ENCODE measurements at places on chromosomes 7 and 10.

- no peak for DNase-seq
These were observed 4.7 kb downstream of the SUFU start for GRCh38 chr10:102508506-102508905.

- DNase-seq = no peak
These were observed 31.1 kb downstream of the NET1 start for GRCh38 chr10:5443429-5443828.

- DNase-seq = peak; percentile 88
These were observed 64.2 kb downstream of the DIP2C start for GRCh38 chr10:625333-625696.

DNA sequence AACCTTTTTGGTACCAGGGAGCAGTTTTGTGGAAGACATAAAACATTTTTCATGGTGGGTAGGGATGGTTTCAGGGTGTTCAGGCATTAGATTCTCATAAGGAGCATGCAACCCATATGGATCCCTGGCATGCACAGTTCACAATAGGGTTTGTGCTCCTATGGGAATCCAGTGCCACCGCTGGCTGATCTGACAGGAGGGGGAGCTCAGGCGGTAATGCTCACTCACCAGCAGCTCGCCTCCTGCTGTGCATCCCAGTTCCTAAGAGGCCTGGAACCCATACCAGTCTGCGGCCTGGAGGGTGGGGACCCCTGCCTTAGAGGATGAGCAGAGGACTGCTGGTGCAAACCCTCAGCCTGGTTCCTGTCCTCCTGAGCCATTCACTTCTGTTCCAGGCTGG lies 561.7 kb downstream of the SDK1 start:
- no peak for DNase-seq

DNA sequence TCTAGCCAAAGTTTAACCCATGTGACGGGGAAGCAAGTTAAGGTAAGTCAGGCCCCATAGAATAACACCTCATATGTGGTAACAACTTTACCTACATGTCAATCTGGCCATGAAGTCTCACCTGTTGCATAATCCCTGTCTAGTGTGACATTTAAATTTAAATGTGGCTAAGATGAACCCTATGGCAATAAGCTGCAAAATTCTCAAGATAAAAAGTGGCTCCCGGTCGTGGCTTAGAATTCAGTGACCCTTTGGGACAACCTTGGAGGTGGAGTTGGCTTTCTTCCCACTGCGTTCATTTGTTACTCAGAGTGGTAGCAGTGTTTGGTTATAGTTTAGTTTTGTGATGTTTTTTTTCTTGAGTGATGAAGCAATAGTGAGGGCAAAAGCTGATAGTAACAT lies 90.6 kb downstream of the ARID5B start:
- DNase-seq = no peak

GRCh38 chr10:132064771-132065437 lies 842 bp upstream of the JAKMIP3 start:
- no peak for DNase-seq

DNA sequence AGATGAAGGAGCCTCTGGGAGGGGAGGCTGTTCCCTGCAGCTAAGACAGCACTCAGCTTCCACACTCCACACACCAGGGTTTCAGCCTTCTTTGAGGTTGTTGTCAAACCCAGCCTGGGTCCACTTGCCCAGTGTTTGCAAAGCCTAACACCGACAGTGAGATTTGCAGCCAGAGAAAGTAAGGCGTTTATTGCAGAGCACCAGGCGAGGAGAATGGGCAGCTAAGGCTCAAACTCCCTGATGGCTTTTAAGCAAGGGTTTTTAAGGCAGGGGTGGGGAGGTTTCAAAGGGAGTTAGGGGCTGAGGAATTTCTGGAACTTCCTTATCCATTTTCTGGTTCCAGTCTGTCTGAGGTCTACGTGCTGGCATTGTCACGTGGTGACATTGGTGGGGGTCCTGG lies 4.7 kb upstream of the ZNF775 start:
- no peak for DNase-seq

DNA sequence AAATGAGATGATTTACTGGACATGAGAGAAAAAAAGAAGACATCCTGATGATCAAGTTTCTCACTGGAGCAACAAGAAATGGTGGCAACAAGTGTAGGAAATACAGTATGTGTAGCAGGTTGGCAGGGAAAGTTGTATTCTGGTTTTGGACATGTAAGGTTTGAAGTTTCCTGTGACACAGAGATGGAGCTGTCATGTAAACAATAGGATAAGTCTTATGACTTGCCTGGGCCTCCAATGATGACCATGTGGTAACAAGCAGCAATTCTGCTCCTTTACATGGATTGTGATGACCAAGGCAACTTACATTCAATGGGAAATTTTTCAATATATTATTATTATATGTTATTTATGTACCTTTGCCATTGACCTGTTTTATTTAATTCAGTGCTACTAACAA lies 125.4 kb downstream of the KMT2E start:
- DNase-seq = no peak

DNA sequence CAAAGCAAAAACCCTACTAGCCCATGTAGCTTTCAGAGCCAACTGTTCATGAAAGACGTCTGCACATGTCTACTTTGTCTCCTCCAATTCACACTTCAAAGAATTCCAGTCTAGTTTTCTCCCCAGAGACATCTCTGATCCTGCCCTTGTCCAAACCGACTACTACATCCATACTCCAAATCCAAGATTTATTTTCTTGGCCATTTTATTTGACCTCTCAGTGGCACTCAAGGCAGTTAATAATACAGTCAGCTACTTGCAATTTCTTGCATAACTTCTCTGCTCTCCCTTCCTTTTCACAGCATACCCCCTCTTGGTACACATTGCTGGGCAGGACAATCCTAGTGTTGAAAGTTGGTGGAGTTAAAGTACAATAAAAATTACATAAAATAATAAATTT lies 170.9 kb upstream of the INHBA start:
- no peak for DNase-seq

DNA sequence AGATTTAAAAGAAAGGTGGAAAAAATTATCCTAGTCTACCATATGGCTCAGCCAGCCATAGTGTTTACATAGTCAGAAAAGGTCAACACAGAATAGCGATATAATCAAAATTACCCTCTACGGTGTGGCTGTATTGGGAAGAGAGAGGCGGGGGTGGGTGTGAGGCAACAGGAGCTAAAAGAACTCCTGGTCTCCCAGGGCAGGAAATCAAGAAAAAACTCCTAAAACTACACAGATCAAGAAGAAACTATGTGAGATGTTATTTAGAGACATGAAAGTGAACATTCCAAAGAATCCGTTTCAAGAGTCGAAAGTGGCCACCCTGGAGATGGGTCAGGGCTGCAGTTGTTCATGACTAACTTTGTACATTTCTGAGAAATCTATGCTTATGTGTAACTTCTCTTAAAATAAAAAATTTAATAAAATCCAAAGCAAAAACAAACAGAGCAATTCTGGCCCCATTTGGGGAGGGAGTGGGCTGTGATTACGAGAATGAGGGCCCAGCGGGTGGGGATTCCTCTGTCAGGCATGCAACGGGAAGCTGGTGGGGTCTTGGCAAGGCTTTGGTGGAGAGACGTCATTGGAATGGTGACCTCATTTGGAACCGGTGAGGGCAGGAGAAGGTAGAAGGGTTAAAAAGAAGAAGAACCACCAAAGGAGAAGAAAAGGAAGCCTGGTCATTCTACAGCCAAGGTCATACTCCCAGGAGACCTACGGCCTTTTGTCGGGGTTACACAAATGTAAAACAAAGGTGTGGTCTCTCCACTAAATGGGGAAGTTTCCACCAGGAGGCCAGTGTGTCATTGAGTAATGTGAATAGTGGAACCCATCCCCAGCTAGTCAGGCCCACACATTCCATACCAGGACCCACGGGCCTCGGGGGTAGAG lies 71.2 kb upstream of the DUSP5 start:
- DNase-seq = no peak

DNA sequence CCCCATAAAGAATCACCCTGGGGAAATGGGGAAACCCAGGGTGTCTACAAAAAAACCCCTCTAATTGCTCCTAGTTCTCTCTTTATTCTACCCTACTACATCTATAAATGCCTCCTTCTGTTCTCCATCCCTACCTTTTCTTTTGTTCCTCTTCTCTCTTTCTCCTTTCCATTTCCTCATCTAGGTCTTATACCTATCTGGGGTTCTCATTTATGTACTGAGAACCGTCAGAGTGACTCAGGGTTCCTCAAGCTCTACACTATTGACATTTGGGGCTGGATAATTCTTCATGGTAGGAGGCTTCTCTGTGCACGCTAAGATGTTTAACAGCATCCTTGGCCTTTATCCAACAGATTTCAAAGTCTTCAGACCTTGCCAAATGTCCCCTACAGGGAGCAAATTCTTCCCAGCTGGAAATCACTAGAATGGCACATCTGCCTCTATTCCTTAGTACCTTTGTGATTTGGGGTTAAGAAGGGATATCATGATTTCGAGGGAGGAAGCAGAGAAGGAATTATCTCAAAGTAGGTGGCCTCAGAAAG lies 137.4 kb upstream of the PTN start:
- no peak for DNase-seq

GRCh38 chr10:76899490-76899889 lies 738.1 kb downstream of the KCNMA1 start:
- no peak for DNase-seq

DNA sequence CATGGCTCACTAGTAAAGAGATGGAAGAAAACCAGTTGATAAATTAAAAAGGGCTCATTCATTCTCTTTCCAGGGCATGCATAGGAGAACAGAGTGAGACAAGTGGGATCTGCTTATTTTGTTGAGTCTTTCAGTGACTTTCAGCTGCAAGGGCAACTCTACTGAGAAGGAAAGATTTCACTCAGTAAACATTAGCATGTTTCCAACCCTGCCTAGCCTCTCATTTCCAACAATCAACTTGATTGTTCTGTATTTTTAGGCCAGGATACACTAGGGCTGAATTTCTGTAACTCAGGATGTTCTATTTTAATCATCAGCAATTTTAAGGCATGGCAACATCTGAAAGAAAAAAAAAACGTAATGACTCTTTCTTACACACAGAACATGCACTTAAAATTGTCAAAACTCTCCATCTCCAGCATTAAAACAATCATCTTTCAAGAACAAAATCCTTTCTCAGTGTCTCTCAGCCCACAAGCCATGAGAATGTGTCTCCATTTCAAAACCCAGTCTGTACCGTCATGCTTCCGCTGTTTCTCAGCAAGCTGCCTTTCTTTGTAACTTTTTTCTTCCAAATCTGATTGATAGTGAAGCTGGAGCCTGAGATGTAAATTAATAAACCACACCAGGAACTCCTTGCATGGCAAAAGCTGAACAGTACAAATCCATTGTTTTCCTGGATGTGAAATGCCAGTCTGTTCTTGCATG lies 147.2 kb upstream of the KLF14 start:
- DNase-seq = no peak

DNA sequence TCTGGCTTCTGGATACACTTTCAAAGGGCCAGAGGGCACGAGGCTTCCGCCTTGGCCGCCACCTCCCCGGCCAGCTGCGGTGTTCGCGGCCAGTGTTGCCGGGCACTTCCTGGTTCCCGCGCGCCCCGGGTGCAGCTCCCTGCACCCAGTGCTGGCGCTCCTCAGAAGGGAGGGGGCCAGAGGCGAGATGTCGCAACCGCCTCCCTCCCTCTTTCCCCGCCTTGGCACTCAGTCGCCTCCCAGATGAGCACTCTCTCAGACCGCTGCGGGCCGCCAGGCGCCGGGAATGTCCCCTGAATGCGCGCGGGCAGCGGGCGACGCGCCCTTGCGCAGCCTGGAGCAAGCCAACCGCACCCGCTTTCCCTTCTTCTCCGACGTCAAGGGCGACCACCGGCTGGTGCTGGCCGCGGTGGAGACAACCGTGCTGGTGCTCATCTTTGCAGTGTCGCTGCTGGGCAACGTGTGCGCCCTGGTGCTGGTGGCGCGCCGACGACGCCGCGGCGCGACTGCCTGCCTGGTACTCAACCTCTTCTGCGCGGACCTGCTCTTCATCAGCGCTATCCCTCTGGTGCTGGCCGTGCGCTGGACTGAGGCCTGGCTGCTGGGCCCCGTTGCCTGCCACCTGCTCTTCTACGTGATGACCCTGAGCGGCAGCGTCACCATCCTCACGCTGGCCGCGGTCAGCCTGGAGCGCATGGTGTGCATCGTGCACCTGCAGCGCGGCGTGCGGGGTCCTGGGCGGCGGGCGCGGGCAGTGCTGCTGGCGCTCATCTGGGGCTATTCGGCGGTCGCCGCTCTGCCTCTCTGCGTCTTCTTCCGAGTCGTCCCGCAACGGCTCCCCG lies at the start of gene FFAR4:
Gene FFAR4, plus strand, starts transcription at position 231 of the 842 bp plus-strand sequence. Its CDS starts 56 bp downstream, at position 287.
- DNase-seq = no peak

DNA sequence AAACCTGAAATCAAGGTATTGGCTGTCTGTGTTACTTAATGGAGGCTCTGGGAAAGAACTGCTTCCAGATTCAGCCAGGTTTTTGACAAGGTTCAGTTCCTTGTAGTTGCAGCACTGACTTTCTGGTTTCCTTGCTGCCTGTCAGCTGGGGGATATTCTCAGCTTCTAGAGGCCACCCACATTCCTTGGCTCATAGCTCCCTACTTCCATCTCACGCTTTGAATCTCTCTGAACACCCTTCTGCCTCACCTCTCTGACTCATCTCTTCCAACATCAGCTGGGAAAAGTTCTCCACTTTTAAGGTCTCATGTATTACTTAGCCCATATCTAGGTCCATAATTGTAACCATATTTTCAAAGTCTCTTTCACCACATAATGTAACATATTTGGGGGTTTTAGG lies 22.9 kb upstream of the GPR22 start:
- no peak for DNase-seq

DNA sequence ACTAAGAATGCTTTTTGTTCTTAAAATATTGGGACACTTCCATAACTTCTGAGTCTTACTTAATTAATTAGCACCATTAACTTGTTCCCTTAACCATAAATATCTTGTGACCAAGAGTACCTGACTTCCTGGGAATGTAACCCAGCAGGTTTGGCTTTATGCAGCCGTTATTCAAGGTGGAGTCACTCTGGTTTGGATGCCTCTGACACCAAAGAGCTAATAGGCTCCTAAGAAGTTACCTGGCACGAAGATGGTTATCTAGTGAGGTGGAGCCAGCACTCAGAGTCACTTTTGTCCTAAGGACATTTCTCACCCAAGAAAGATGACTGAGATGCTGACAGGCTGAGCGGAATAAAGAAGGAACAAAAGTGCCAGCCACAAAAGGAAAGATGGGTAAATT lies 172.3 kb downstream of the C1GALT1 start:
- DNase-seq = no peak

DNA sequence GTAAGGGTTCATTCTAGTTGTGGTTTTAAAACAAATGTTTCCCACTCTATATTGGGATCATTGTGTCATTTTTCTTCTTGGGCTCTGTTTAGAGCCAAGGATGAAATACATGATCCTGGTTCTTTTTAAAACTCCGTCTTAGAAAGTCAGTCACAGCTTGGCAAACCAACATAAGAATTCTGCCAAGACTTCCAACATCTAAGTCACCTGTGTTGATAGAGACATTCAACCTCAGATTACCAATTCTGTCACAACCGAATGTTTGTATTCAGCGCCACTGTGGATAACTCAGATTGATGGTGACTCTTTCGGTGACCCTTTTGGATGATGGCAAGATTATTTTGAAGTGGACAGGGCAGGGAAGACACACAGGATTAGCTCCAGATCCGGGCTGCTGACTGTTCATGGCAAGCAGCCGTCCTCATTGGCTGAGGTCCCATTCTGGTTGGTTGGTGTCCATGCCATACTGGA lies 255.4 kb downstream of the ARHGAP21 start:
- no peak for DNase-seq

GRCh38 chr7:137245186-137245585 lies 98.3 kb downstream of the PTN start:
- DNase-seq = no peak

Measured in C1 segment of cervical spinal cord (tissue), 14 donors.